Stimulated activated CD8-positive, alpha-beta memory T cell treated with anti-CD3 and anti-CD28 coated beads, Interleukin-15, amount 100 ng/mL, for 48 hours (primary cell): ENCODE measurements at places on chromosomes 11 and 22.
A peak's percentile ranks its signal among the peaks of the same experiment; 100 is the strongest.

DNA sequence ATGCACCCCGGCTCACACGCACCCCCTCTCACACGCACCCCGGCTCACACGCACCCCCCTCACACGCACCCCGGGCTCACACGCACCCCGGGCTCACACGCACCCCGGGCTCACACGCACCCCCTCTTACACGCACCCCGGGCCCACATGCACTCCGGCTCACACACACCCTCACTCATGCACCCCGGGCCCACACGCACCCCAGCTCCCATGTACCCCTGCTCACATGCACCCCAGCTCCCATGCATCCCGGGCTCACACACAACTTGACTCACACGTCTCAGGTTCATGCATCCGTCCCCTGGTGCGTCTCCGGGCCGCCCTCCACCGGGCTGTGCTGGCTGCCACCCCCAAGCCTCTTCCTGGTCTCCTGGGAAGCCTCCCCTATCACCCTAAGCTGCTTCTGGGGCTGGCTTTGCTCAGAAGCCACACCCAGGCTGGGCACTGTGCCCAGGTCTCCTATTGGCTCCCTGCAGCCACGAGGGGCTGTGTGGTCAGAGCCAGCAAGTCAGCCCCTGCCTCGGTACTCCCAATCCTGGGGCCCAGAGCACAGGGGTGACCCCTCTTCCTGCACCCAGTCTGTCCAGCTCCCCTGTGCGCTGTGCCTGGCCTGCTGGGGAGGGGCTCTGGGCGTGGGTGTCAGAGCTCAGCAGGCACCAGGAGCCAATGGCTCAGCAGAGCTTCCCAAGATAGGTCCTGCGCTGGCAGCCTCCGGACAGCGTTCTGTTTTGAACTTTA is 16.9 kb downstream of the TSPAN4 start:
- no peak for DNase-seq

DNA sequence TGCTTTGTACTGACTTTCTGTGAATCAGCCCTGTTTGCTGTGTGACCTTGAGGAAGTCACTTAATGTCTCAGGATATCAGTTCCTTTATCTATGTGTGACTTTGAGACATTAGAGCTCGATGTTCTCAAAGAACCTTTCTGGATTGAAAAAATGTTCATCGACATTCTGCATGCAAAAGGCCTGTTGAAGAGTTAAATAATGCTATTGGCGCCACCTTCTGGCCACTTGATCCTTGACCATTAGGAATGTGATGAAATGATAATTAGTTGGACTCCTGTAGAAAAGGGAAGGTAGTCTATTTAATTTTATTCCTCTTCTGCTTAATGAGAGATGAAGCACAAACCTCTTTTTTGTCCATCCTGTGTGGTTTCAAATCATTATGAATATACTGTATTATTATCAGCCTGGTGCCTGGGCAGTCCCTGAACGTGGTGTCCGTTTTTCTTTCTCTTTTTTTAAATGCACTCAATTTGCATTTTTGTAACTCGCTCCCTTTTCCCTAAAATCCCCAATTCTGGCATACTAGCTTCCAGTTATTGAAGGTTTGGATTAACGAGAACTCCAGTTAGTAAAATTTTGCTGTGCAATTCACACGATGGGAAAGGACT is 20.7 kb downstream of the ELF5 start:
- no peak for DNase-seq

DNA sequence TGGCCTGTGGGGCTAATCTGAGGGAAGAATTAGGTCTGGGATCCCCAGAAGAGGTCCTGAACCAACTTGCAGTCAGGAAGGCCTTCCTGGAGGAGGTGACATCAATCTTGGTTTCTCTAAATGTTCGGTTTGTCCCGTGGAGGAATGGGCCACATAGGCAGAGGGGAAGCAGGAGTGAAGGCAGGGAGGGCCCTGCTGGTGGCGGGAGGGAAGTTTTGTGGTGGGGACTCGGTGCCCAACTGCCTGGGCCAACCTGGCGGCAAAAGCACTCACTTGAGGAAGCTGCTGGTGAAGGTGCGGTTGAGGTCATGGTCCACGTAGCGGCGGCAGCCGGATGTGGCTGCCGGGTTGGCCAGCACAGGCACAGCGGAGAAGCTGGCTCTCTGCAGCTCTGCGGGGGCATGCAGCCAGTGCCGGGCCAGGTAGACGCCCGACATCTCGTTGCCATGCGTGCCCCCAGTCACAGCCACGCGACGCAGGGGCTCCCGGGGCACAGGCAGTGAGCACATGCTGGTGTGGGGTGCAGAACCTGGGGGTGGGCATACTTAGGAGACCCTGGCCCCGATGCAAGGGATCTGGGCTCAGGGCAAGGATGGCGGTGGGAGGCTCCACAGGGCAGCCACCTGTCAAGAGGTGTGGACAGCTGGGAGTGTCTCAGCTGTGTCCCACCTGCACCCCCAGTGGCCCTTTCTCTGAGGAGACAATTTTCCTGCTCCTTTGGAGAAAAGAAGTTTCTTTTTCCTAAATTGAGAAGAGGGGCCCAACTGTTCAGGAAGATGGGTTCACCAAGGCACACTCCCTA is 3.8 kb downstream of the ACY3 start:
- no peak for DNase-seq

GRCh38 chr22:27483095-27483785 is 318.3 kb downstream of the MN1 start:
- no peak for DNase-seq

GRCh38 chr11:69080257-69080995 is 31.7 kb downstream of the TPCN2 start:
- no peak for DNase-seq

DNA sequence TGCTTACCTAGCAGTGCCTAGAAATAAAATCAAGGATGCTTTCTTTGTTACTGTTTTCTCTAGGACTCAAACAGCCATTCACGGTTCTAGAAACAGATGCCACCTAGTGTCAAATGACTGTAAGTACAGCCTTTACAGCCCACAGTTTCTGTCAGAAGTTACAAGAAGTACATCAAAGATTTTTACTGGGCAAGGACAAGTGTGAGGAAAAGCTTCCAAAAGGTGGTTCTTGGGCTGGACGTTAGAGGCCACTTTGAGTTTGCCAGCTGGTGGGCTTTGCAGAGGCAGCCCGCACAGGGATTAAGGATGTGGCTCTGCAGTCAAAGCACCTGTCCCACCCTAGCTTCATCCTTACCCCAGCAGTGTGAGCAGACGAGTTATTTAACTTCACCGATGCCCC is 6.9 kb downstream of the KMT5B start:
- DNase-seq = no peak

- no peak for DNase-seq
Measured at GRCh38 chr22:42060489-42060888, 10.1 kb downstream of the NAGA start.

- DNase-seq = peak; percentile 83
Measured at GRCh38 chr22:28800308-28801041, at the start of gene XBP1. TSS of gene XBP1 (minus strand) at chr22:28800569.

- no peak for DNase-seq
Measured at GRCh38 chr22:25109878-25110595, 89.6 kb upstream of the CRYBB3 start.

GRCh38 chr11:115724666-115725065 is 220.5 kb upstream of the CADM1 start:
- DNase-seq = no peak
